ENCODE measurements at places on chromosomes 2 and 18.

DNA sequence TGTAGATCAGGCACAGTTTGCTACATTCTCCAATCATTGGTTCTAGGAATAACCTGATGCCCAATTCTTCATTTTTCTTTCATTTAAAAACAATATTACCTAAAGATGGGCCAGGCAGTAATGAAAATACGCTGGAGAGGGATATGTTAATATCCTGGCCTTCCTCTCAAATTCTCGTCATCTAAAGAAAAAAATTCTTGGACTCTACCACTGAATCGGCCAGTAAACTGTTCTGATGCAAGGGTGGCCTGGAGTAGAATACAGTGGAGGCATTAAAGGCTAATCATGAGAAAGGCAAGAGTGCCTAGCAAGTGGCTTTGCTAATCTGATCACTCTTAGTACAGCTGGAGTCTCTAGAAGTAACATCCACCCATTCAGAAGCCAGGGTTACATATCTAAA lies 157.7 kb downstream of the ANTXR1 start:
- no peak overlapping the region for H3K4me3 ChIP-seq
- no peaks in the 10 kb centered on the region for H3K27me3 ChIP-seq
- H3K4me1 ChIP-seq, result peaks cover 69% of the 10 kb centered on the region
- peak overlapping the region; percentile 96 for H3K27ac ChIP-seq
- DNase-seq, result no peak

DNA sequence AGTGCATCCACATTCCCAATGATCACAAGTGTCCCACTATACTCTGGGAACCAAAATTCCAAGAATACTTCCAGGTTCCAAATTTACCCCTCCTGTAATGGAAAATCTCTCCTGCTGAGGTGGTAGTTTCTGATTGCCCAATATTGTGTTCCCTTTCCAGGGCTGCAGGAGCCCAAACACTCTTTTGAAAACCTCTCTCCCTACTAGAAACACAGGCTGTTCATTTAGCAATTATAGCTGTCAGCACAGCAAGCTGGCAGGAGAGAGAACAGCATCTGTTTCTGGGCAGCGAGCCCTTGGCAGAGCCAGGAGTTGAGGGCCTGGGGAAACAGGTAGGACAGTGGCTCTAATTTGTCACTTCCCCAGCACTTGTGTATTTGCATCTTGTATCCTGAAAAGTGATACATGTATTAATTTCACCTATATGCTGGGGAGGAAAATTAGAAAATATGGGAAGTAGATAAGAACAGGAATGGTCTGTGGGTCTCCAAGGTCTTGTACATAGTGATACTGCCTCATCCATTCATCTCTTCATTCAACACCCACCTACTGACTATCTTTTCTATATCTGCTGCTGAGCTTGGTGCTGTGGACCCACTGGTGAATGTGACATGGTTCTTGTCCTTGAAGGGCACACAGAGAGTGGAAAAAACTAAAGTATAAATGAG lies 16.9 kb upstream of the PAIP2B start:
- DNase-seq, result no peak
- H3K27ac ChIP-seq, result no peak overlapping the region
- no peak overlapping the region for H3K4me3 ChIP-seq
- H3K27me3 ChIP-seq, result no peaks in the 10 kb centered on the region
- no peaks in the 10 kb centered on the region for H3K36me3 ChIP-seq
- H3K4me1 ChIP-seq, result no peaks in the 10 kb centered on the region

DNA sequence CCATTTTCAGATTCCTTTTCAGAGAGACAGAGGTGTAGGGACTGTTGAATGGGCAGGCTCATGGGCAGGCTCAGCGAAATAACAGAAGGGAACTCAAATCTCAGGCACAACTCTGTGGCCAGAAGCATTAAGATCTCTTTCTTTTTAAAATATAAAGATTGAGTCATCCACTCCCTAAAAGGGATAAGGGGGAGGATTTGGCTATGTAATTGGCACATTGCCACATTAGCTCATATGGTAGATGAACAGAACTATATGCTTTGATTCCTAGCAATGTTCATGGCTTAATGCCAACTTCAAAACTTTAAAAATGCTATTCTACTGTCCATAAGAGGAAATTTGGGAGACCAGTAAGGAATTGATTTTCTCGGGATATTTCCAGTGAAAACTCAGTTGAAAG lies 53.8 kb upstream of the SLC5A7 start:
- no peak for DNase-seq
- H3K4me3 ChIP-seq, result no peak overlapping the region
- H3K4me1 ChIP-seq, result no peaks in the 10 kb centered on the region
- H3K27ac ChIP-seq, result no peak overlapping the region

- H3K27ac ChIP-seq, result no peak overlapping the region
- H3K36me3 ChIP-seq, result no peaks in the 10 kb centered on the region
- H3K27me3 ChIP-seq, result no peaks in the 10 kb centered on the region
- H3K4me3 ChIP-seq, result no peak overlapping the region
- no peaks in the 10 kb centered on the region for H3K4me1 ChIP-seq
These were observed 58.8 kb upstream of the HDAC4 start for GRCh38 chr2:239459606-239460005.

DNA sequence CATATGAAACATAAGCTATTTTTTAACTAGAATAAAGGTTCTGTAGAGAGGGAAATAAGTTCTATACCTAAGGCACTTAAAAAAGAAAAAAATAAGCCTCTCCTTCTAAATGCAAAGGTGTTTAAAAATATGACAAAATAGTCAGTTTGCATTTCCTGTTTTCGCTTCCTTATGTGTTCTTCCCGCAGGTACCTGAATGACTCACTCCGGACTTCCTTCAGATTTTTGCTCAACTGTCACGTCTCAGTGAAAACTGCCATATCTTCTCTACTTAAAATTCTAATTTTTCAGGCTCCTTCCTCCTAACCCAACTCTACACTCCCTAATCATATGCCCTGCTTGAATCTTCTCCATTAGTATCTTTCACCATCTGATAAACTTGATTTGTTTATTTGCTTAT lies 1333.1 kb downstream of the LRP1B start:
- H3K4me3 ChIP-seq, result no peak overlapping the region
- H3K27me3 ChIP-seq, result no peaks in the 10 kb centered on the region
- no peak for DNase-seq
- H3K27ac ChIP-seq, result no peak overlapping the region
